ENCODE measurements at places on chromosomes 1 and 21.

- no peak for DNase-seq
These were observed 11.5 kb upstream of the GJA8 start for GRCh38 chr1:147891088-147891487.

GRCh38 chr1:147201276-147201675 lies 23.9 kb downstream of the FMO5 start:
- DNase-seq = no peak

GRCh38 chr21:32306021-32306780 lies 7.5 kb downstream of the MRAP start:
- DNase-seq = no peak

DNA sequence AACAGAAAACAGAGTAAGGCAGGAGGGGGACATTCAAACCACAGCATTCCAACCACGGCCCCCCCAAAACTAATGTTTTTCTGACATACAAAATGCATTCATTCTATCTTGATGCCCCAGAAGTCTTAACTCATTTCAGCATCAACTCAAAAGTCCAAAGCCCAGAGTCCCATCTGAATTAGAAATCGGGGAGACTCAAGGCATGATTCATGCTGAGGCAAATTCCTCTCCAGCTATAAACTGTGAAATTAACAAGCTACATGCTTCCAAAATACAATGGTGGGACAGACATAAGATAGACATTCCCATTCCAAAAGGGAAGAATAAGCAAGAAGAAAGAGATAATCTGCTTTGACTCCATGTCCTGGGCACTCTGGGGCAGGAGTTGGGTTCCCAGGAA lies 73.9 kb downstream of the KCNJ15 start:
- no peak for DNase-seq

- DNase-seq = no peak
These were observed 1.1 kb downstream of the HSF2BP start for GRCh38 chr21:43658088-43658741.

DNA sequence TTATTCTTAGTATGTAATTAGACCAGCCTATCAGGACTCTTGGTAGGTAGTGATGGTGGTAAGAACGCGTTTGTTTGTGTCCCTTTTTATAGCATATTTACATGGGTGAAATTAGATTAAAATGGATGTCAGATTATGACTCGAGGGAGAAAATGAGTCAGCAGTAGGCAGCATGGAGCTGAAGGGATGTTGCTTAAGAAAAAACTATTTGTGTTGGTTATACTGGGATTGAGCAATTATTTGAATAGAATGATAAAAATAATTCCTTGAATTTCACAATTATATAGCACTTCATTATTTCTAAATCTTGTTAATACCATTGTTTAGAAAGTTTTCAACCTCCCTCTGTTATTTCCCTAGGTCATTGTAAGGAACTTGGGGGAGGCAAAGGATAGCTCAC lies 348.8 kb downstream of the RYR2 start:
- DNase-seq = no peak

GRCh38 chr1:31373056-31373896 lies at the start of gene FABP3:
FABP3 (minus strand) TSS chr1:31373076; CDS start chr1:31373014, 62 bp downstream.
- DNase-seq = peak; percentile 52

DNA sequence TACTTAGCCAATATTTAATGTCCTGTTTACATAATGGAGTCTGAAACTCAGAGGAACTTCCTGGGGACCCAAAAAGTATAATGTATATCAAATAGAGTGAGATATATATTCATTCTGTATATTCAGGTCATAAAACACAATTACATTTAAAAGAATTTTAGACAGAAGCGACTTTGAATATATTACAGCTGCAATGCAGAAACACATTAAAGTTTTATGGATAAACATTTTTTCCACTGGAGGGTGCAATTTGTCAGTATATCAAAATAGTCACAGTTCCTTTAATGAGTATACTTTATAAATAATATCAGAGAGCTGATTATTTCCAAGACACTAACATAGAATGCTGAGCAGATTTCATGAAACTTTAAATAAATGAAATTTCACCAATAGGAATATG lies 43.9 kb upstream of the CRB1 start:
- peak; percentile 37 for DNase-seq

- DNase-seq = peak; percentile 79
These were observed 43.8 kb downstream of the DDR2 start for GRCh38 chr1:162676087-162676486.

- no peak for DNase-seq
These were observed 32.9 kb downstream of the ARHGEF10L start for GRCh38 chr1:17572264-17572985.

- peak; percentile 98 for DNase-seq
These were observed at the start of gene PKP1 for GRCh38 chr1:201282931-201283829. PKP1 (plus strand) TSS chr1:201283506; CDS start chr1:201283703, 197 bp downstream.
